Right cardiac atrium (tissue), 5 donors: ENCODE measurements at places on chromosomes 13 and 19. TPM values are rescaled to one million over a fixed set of nuclear protein-coding genes. Genes with fewer than 3 reads are reported as not detected.

The ZNF836 gene
- total RNA-seq = 8.5 TPM

The YJEFN3 gene
- 1.3 TPM for total RNA-seq

The ANKRD24 gene
- total RNA-seq = 0.46 TPM

The MAMSTR gene
- 5.7 TPM for total RNA-seq

The INSR gene
- total RNA-seq = 48.2 TPM

The SCEL gene
- total RNA-seq = not detected

DNA sequence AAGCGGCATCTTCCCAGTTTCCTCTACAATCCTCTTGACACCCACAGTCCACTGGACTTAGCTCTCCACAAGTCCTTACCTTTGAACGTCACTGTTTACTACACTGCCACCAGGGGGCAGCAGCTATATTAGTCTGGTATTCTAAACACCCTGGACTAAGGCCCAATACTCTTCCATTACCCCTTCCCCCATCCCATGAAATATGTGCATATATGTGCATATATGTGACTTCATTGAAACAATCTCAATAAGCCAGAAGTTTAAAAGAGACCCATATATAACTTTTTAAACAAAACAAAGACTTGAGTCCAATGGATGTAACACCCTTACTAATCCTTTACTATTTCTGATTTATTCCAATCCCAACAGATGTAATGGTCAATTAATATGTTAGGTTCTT is 15.5 kb downstream of the GGACT start:
- no peak for DNase-seq

- no peak for DNase-seq
Measured at GRCh38 chr13:37192956-37193355, 87.5 kb upstream of the CSNK1A1L start.

GRCh38 chr19:38734426-38735256 is 9.6 kb downstream of the CAPN12 start:
- no peak for DNase-seq

DNA sequence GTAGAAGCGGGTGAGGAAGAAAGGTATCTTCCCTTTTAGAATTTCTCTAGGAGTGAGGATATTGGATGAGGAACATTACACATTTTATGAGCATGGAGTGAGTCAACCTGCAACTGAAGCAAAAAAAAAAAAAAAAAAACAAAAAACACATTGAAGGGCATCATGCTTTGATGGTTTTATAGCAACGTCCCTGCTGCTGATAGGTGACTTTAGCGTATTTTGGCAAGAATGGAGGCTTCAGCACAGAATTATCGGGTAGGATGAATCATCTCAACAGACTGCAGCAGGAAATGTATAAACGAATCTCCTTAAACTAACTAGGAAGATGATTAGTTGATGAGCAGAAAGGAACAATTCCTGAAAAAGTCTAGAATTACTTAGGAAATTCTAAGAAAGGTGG is 1359.6 kb upstream of the ATXN8OS start:
- DNase-seq = no peak

DNA sequence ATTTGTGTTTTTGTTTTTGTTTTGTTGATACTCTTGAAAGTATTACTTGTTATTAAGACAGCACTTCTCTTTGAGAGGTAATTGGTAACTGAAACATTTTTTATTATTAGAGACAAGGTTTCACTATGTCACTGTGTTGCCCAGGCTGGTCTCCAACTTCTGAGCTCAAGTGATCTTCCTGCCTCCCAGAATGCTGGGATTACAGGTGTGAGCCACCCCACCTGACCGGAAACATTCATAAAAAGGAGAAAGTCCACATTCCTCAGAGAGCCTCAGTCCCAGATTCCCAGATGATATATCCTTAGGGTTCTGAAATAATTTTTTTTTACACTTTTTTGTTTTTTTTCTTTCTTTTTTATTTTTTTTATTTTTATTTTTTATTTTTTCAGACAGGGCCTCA is 2.7 kb downstream of the CARM1 start:
- DNase-seq = no peak

DNA sequence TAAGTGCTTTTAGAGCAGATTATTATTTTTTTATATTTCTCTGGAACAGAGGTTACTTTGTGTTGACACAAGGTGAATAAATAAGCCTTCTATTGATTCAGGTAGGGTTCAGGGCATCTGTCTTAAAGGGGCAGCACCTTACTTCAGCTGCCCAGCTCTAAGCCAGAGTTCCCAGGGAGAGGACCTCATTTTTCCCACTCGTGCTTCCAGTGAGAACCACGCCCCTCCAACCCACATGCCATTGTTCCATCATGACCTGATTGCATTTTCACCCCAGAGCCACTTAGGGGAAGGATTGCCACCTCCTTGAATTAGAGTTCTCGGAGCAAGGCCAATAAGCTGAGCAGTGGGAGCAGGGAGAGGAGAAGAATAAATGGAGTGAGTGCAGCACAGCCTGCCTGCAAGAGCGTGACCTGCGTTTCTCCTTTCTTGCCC is 104.3 kb upstream of the FRY start:
- DNase-seq = no peak

- no peak for DNase-seq
Measured at GRCh38 chr13:48849515-48849914, 126.2 kb upstream of the FNDC3A start.

GRCh38 chr19:19538061-19538784 is at the start of gene CILP2:
Gene CILP2, plus strand, starts transcription at chr19:19538265. Its CDS starts 85 bp downstream, at chr19:19538350.
- peak; percentile 87 for DNase-seq

GRCh38 chr19:1231729-1232637 is 5.8 kb downstream of the CBARP start:
- no peak for DNase-seq

DNA sequence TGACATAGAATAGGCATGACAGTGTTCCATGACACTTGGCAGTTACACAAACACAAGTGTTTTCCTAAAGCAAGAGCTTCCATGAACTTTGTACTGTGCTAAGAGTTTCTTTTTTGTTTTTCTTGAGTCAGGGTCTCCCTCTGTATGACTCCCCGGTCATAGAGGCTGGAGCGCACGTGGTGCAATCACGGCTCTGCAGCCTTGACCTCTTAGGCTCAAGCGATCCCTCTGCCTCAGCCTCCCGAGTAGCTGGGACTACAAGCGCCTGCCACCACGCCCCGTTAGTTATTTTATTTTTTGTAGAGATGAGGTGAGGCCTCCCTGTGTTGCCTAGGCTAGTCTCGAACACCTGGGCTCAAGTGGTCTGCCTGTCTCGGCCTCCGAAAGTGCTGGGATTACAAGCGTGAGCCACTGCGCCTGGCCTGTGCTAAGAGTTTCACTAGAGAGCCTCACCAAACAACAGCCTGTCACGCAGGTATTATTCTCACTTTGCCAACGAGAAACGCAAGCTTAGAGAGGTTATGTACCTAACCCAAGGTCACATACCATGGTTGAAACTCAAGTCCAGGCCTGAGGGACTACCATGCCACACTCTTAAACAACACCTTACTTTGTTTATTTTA is 355.9 kb downstream of the KLF12 start:
- no peak for DNase-seq
